Right ventricle myocardium superior (tissue), 1 donor: ENCODE measurements at places on chromosomes 3 and 15. TPM values are rescaled to one million over a fixed set of nuclear protein-coding genes. Genes with fewer than 3 reads are reported as not detected.

The SRGAP3 gene
- total RNA-seq: 5.1 TPM

The CHRNB4 gene
- total RNA-seq: not detected

The TIGIT gene
- total RNA-seq: not detected

The LRRIQ4 gene
- not detected for total RNA-seq

DNA sequence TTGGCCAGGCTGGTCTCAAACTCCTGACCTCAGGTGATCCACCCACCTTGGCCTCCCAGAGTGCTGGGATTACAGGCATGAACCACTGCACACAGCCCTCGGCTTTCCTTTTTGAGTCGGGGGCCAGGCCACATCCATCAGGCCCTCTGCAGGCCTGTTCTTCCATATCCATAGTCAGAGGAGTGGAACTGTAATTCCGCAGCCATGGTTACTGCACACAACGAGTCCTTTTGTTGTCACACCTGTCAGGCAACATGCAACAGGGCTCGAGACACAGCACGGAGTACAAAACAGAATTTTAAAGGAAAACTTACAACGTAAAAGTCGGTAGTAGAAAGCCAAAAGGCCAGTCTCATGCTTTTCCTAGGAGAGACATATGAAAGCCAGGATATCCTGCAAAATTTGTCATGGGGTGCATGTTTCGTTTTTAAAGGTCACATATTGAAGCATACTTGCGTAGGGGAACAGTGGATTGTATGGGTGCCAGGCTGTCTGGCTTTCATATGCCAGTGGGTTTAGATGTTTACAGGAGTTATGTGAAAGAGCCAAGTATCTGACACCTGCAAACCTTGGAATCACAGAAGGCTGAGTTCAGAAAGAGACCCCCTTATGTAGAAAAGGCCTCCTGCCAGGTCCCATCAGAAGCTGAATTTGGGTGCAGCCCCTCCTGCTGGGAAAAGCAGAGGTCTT is 63.2 kb upstream of the LPP start:
- no peak for DNase-seq

- peak; percentile 91 for DNase-seq
Measured at GRCh38 chr15:52568601-52569585, at the start of gene ARPP19. Gene ARPP19, minus strand, starts transcription at chr15:52569030. Its CDS starts 138 bp downstream, at chr15:52568892.

DNA sequence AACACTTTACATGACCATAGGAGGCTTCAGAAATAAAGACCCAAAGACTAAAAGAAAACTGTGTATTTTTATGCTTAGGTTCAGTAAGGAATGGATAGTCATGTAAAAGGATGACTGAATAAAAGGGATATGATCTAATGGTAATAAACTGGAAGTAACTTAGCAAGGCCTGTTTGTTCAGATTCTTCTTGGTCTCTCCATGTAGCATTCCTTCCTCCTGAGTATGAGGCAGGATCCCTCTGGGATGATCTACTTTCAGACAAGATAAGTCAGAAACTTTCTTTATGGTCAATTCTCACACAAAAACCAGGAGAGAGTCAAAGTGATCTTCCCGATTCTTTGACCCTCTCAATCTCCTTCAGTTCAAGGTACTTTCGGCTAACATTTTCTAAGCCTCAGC is 340.8 kb upstream of the DCBLD2 start:
- no peak for DNase-seq

- peak; percentile 18 for DNase-seq
Measured at GRCh38 chr3:13509816-13510192, 29.7 kb downstream of the HDAC11 start.

DNA sequence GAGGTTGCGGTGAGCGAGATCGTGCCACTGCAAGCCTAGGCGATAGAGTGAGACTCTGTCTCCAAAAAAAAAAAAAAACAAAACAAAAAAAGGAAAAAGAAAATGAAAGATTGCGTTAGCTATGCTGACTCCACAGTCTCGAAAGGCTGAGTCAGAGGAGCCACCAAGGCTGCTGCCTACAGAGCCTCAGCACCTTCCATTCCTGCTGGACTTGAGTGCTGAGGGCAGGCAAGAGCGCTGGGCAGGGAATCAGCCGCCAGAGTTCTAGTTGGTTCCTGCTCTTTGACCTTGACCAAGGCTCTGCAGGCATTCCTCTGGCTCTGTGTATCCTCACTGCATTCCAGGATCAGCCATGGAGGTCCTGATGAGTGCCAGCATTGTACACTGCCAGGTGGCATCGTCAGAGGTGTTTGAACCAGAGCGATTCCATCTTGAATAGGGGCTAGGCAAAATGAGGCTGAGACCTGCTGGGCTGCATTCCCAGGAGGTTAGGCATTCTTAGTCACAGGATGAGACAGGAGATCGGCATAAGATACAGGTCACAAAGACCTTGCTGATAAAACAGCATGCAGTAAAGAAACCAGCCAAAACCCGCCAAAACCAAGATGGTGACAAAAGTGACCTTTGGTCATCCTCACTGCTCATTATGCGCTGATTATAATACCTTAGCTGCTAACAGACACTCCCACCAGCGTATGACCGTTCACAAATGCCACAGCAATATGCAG is 5.9 kb downstream of the MESP2 start:
- no peak for DNase-seq

- DNase-seq: no peak
Measured at GRCh38 chr3:106578911-106579310, 710.1 kb upstream of the CBLB start.

DNA sequence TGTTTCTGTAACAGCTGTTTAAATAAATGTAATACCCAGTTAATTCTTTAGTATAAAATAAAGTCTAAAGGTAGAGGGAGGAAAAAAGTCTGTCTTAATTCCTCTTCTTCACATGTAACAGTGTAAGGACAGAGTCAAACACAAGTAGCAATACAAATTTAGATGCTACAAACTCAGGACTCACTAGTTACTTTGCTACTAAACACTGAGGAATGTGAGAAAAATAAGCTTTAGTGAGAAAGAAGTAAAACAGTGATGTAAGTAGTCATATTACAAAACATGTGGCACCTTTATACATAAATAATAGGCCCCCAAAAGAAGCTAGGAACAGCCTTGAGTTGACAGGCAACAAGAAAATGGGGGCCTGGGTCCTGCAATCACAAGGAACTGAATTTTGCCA is 113.0 kb downstream of the TBC1D5 start:
- DNase-seq: no peak

- DNase-seq: no peak
Measured at GRCh38 chr15:60372756-60373155, 25.0 kb downstream of the ANXA2 start.

DNA sequence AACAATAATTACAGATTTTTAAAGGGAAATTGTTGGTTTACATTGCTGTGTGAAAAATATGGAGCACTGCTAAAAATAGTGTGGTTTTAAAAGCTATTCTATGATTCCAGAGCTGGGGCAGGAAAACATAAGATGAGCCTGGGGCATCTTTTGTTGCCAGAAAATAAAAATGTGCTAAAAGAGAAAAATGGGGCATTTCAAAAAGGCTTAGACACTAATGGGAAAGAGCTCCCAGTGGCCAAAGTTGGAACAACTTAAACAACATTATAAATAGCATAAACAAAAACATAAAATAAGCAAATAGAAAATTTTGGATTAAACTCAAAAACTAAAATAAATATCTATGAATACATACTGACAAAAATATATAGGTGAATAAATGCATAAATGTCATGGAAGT is 478.9 kb downstream of the NLGN1 start:
- no peak for DNase-seq

DNA sequence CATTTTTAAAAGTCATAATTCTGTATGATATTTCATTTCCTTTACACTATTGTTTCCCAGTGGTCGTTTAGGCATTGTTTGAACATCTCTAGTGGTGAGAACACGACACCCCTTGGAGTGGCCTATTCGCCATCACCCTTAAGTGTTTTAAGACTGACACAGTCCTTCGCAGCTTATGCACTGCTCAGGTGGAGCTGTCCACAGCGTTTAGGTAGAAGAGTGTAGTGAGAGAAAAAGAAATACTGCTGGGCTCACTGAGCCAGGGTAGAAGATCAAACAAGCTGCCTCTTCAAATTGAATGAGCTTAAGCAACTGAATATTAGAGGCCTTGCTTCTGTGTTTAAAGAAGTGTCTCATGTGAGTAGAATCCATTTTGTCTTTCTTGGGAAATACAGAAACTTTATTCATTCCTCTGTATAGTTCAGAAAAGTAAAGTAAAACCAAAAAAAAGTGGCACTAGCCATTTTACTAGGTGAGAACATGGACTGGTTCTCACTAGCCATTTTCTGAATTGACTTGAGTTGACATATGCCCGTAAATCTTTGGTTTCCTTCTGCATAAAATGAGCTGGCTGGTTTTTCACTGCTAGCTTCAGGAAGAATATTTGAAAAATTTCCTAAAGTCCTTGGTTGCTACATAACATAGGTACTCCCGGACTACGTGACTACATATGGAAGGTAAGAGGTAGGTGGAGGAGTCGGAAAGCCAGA is 155.9 kb downstream of the P3H2 start:
- DNase-seq: no peak
